A673 (cell line): ENCODE measurements at places on chromosomes 4 and X.
A peak's percentile ranks its signal among the peaks of the same experiment; 100 is the strongest.

GRCh38 chr4:182144626-182145333 lies 98.4 kb upstream of the TENM3 start:
- H3K27ac ChIP-seq = peak overlapping the region; percentile 81
- peaks cover 15% of the 10 kb centered on the region for H3K4me1 ChIP-seq
- H3K4me3 ChIP-seq = peak overlapping the region; percentile 85
- no peaks in the 10 kb centered on the region for H3K36me3 ChIP-seq
- peak; percentile 24 for DNase-seq
- peaks cover 4% of the 10 kb centered on the region for H3K27me3 ChIP-seq

GRCh38 chr4:141248029-141248428 lies 27.3 kb downstream of the ZNF330 start:
- H3K27ac ChIP-seq = no peak overlapping the region
- no peak overlapping the region for H3K4me3 ChIP-seq
- no peaks in the 10 kb centered on the region for H3K4me1 ChIP-seq
- H3K36me3 ChIP-seq = no peaks in the 10 kb centered on the region
- H3K27me3 ChIP-seq = no peaks in the 10 kb centered on the region

DNA sequence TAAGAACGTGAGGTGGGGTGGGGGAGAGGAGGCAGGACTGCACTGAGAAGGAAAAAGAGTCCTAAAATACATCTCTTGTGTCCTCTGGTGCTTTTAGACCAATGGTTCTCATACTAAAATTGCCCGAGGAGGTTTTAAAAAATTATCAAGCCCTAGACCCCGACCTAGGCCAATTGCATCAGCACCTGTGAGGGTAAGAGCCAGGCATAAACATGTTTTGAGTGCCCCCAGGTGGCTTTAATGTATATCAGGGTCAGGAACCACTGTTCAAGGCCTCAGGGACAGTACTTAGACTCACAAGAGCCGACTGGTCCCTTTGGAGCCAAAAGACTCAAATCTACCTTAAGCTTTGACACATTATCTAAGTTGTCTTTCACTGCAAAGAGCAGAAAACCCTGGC lies 37.5 kb upstream of the TMEM150C start:
- H3K27me3 ChIP-seq = no peaks in the 10 kb centered on the region
- no peak overlapping the region for H3K4me3 ChIP-seq
- H3K36me3 ChIP-seq = no peaks in the 10 kb centered on the region
- H3K4me1 ChIP-seq = no peaks in the 10 kb centered on the region
- no peak for DNase-seq

- no peak overlapping the region for H3K4me3 ChIP-seq
- no peaks in the 10 kb centered on the region for H3K4me1 ChIP-seq
- H3K27ac ChIP-seq = no peak overlapping the region
- peaks cover 6% of the 10 kb centered on the region for H3K36me3 ChIP-seq
These were observed 51.5 kb downstream of the HMGB2 start for GRCh38 chr4:173282626-173283025.

DNA sequence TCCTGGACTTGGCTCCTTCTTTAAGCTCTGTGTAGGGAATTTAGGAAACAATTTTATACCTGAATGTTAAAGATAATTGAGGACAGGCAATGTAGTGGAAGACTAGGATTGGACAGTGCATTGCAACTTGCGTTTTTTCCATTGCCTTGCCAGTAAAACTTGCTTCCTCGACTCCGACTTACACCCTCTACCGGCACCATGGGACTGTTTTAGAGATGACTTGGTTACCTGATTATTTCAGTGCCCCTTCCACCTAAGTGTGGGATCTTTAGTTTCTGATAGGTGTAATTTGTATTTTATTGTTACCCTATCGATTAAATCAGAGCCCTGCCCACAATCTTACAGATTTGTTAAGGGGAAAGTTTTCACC lies 1.2 kb downstream of the PRPS1 start:
- H3K4me3 ChIP-seq = peak overlapping the region; percentile 66
- H3K36me3 ChIP-seq = no peaks in the 10 kb centered on the region
- no peak overlapping the region for H3K27ac ChIP-seq
- H3K27me3 ChIP-seq = no peaks in the 10 kb centered on the region
- DNase-seq = peak; percentile 22

GRCh38 chrX:108537005-108537404 lies 97.4 kb downstream of the COL4A5 start:
- no peaks in the 10 kb centered on the region for H3K27me3 ChIP-seq
- no peaks in the 10 kb centered on the region for H3K36me3 ChIP-seq
- H3K4me3 ChIP-seq = no peak overlapping the region
- DNase-seq = peak; percentile 21
- no peak overlapping the region for H3K27ac ChIP-seq

GRCh38 chr4:3492741-3493719 lies 29.9 kb downstream of the DOK7 start:
- H3K4me3 ChIP-seq = no peak overlapping the region
- no peaks in the 10 kb centered on the region for H3K4me1 ChIP-seq
- H3K27me3 ChIP-seq = peaks cover 20% of the 10 kb centered on the region
- no peaks in the 10 kb centered on the region for H3K36me3 ChIP-seq
- H3K27ac ChIP-seq = no peak overlapping the region

DNA sequence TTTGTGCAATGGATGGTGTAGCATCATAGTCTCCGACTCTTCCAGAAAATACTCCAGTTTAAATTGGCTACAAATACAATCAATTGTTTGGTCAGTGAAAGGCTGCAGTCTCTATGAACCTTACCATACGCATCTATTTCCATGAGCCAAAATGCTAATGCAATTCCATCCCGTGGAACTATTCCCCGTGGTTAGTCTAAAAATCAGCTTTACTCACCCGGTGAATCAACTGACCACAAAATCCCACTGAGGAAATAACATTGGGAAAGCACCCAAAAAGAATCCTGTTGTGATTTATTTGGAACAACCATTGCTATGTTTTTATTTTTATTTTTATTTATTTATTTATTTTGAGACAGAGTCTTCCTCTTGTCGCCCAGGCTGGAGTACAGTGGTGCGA lies 87.1 kb downstream of the DHX15 start:
- H3K4me3 ChIP-seq = no peak overlapping the region
- no peaks in the 10 kb centered on the region for H3K27me3 ChIP-seq
- H3K27ac ChIP-seq = no peak overlapping the region
- no peaks in the 10 kb centered on the region for H3K36me3 ChIP-seq
- no peak for DNase-seq

DNA sequence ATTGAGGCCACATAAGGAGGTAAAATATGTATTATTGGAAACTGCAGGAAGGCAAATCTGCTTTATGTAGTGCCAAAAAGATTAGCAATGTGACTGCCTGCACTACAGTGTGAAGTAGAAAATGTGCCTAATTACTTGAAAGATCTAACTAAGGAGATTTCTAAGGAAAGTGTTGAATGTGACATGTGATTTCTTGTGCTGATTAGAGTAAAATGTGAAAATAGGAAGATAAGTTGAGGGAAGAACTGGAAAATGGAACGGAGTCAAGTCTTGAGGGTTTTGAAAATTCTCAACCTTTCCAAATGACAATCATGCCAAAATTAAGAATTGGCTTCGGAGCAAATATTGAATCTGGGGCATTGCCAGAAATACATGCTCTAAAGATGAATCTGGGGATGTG lies 209.5 kb upstream of the SPOCK3 start:
- no peak overlapping the region for H3K4me3 ChIP-seq
- no peaks in the 10 kb centered on the region for H3K36me3 ChIP-seq
- DNase-seq = no peak
- no peak overlapping the region for H3K27ac ChIP-seq

- H3K36me3 ChIP-seq = no peaks in the 10 kb centered on the region
- no peak overlapping the region for H3K4me3 ChIP-seq
- H3K27ac ChIP-seq = no peak overlapping the region
- no peak for DNase-seq
These were observed 25.1 kb upstream of the ANKRD50 start for GRCh38 chr4:124737619-124738018.

DNA sequence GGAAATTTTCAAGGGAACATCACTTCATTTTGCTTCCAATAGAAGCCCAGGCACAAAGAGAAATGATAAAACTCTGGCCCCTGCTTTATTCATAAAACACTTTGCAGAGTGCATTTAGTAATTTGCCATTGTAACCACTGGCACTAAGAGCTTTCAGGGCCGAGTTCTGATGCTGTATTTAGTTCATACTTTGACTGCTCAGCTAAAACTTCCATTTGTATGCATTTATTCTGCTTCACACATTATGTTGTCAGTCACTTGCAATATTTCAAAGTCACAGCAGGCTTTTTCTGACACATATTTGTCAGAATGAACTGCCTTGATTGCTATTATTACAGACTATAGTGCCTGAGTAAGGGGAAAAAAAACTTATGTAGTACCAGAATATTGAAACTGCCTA lies 174.3 kb upstream of the ATOH1 start:
- H3K27ac ChIP-seq = no peak overlapping the region
- H3K36me3 ChIP-seq = no peaks in the 10 kb centered on the region
- no peaks in the 10 kb centered on the region for H3K27me3 ChIP-seq
- DNase-seq = no peak
- H3K4me1 ChIP-seq = no peaks in the 10 kb centered on the region

DNA sequence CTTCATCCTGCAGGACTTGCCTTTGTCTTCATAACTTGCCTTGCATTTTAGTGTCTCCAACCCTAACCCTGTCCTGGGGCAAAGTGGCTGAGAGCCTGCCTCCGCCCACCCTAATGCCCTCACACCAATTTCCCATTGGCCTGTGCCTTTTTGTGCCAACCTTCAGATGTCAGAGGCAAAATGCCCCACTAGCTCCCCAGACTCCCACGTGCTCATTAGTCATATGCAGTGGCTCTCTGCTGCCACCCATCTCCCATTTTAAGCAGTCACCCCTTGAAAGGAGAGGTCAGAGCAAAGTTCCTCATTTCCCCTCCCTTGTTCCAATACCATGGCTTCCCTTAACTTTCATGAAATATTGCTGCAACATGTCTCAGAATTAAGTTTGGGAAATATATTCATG lies 74.8 kb upstream of the PASD1 start:
- H3K36me3 ChIP-seq = no peaks in the 10 kb centered on the region
- H3K4me3 ChIP-seq = no peak overlapping the region
- no peaks in the 10 kb centered on the region for H3K4me1 ChIP-seq
- no peak overlapping the region for H3K27ac ChIP-seq
- DNase-seq = peak; percentile 27
- H3K27me3 ChIP-seq = no peaks in the 10 kb centered on the region

- DNase-seq = no peak
- no peak overlapping the region for H3K4me3 ChIP-seq
- H3K36me3 ChIP-seq = no peaks in the 10 kb centered on the region
- no peak overlapping the region for H3K27ac ChIP-seq
- H3K4me1 ChIP-seq = no peaks in the 10 kb centered on the region
These were observed 55.9 kb upstream of the IL2 start for GRCh38 chr4:122512430-122512829.

DNA sequence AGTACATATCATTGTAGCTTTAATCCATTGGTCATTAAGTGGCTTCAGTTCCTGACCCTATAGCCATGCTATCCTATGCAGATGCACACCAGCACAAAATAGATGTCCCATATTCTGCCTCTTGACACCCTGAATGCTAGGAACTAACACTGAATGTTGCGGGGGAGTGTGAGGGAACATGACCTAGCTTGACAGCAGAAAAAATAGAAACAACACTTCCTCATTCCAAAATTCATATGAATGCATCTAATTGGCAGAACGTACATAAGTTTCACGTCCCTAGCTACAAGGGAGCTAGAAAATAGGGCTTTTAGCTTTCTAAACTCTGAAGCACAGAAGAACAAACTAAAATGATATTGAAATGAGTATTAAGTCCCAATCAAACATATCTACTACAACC lies 14.4 kb upstream of the DCAF8L1 start:
- no peak overlapping the region for H3K4me3 ChIP-seq
- H3K27ac ChIP-seq = no peak overlapping the region
- peaks cover 10% of the 10 kb centered on the region for H3K27me3 ChIP-seq
- no peaks in the 10 kb centered on the region for H3K4me1 ChIP-seq
